ENCODE measurements at places on chromosomes 11 and 22. TPM values are rescaled to one million over a fixed set of nuclear protein-coding genes. Genes with fewer than 3 reads are reported as not detected.

DNA sequence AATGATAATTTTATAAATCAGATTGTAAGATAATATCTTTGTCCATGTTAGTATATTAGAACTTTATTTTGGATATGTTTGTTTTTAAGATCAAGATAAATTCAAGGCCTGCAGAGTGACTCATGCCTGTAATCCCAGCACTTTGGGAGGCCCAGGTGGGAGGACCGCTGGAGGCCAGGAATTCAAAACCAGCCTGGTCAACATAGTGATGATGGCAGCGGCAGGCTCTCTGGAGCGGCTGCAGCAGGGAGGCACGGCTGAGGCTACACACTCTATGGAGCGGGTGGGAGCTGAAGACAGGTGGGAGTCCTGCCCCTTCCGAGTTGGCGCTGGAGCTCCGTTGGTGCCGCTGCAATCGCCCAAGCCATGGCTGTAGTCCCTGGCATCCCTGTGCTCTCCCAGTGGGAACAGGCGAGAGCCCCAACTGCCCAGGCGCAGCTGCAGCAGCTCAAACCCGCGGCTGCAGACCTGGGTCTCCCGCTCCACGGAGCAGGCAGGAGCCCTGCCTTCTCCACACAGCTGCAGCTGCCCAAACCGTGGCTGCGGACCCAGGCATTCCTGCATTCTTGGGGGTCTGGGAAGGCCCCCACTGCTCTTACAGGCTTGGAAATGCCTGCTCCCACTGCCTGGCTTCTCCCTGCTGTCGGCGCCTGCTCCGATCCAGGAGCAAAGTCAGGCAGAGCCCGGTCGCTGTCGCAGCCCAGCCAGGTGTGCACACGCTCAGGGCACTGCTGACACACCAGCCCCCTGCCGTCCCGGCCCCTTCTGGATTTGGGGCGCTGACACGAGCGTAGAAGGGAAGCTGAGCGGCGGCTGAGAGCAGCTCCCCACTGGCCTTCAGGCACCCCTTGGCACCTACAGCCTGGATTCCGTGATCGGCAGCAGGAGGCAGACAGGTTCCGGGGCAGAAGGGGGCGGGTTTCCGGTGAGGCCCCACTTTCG lies 16.7 kb downstream of the C11orf54 start:
- H3K36me3 ChIP-seq, result peaks cover 17% of the 10 kb centered on the region
- H3K27me3 ChIP-seq, result no peaks in the 10 kb centered on the region
- H3K27ac ChIP-seq, result no peak overlapping the region
- H3K4me1 ChIP-seq, result no peaks in the 10 kb centered on the region

GRCh38 chr11:10534316-10534715 lies 6.7 kb downstream of the RNF141 start:
- H3K4me3 ChIP-seq, result no peak overlapping the region
- H3K27me3 ChIP-seq, result no peaks in the 10 kb centered on the region
- peaks cover 3% of the 10 kb centered on the region for H3K36me3 ChIP-seq
- no peak for DNase-seq
- H3K4me1 ChIP-seq, result peaks cover 4% of the 10 kb centered on the region
- no peak overlapping the region for H3K27ac ChIP-seq

GRCh38 chr11:47477323-47477722 lies 28.4 kb upstream of the RAPSN start:
- peaks cover 4% of the 10 kb centered on the region for H3K4me1 ChIP-seq
- no peak overlapping the region for H3K27ac ChIP-seq
- peaks cover 68% of the 10 kb centered on the region for H3K36me3 ChIP-seq
- DNase-seq, result no peak

DNA sequence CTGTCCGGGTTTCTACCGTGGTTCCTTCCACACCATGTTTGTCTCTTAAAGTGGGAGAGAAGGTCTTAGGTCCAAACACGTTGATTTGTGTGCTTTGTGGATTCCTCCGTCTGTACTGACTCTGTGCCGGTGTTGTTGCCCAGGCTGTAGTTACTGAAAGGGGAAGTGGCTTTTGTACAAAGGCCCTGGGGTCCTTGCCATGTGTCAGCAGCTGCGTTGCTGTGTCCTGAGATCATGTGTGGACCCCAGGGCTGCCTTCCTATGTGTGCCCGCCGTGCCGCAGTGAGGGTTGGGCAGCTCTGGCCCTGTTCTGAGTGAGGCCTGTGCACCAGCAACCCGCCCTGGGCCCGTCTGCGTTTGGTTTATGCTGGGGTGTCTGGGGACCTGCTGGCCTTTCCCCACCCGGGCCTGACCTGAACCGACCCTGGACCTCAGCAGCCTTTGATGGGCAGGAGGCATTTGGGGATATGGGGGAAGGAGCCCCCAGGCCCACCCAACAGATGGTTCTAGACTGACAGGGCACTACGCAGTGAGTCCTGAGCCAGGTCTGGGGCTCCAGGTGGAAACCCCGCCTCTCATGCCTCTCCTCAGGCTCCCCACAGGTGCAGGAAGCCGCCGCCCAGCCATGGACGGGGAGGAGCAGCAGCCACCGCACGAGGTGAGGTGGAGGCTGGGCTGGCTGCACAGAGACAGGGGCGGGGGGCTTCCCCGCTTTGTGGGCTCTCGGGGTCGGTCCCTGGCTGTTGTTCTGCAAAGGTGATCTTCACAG lies 6.9 kb downstream of the TRABD start:
- no peak overlapping the region for H3K27ac ChIP-seq
- DNase-seq, result no peak
- peaks cover 3% of the 10 kb centered on the region for H3K36me3 ChIP-seq
- no peak overlapping the region for H3K4me3 ChIP-seq
- H3K27me3 ChIP-seq, result peaks cover 8% of the 10 kb centered on the region

TRPC6 gene
- 0.51 TPM for total RNA-seq

OR52A1 gene
- total RNA-seq, result 0.03 TPM

Measured in endothelial cell (in vitro differentiated cells).